ENCODE measurements at places on chromosomes 5 and 9. TPM values are rescaled to one million over a fixed set of nuclear protein-coding genes. Genes with fewer than 3 reads are reported as not detected.

DNA sequence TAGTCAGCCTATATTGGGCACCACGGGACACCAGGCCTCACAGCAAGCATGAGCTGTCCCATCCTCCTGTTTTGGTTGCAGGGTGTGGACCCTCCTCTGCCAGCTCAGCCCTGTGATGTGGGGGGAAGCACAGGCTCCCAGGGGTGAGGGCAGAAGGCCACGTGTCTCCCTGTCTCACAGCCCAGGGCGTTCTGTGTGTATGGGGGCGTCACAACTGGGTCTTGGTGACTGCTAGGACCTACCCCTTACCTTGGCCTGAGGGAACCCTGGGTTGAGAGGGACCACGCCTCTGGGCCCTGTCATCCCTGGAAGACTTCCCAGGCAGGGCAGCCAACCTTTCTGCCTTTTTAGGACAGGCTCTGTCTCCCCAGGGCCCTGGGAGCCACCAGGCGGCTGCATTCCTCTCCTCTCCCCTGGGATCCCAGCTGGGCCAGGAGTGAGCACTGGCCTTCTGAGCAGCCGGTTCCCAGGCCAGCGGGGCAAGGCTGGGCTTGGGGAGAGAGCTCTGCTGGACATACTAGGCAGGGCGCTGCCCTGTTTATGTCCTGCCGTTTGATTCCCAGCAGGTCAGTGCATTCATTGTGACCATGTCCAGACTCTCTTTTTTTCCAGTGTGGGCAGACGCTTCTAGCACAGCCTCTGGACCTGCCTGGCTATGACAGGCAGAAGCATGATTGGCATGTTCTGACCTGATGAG is 97.4 kb downstream of the DAB2IP start:
- peaks cover 90% of the 10 kb centered on the region for H3K4me1 ChIP-seq
- no peak for DNase-seq
- H3K4me3 ChIP-seq = no peak overlapping the region
- H3K27me3 ChIP-seq = no peaks in the 10 kb centered on the region
- H3K36me3 ChIP-seq = no peaks in the 10 kb centered on the region

DNA sequence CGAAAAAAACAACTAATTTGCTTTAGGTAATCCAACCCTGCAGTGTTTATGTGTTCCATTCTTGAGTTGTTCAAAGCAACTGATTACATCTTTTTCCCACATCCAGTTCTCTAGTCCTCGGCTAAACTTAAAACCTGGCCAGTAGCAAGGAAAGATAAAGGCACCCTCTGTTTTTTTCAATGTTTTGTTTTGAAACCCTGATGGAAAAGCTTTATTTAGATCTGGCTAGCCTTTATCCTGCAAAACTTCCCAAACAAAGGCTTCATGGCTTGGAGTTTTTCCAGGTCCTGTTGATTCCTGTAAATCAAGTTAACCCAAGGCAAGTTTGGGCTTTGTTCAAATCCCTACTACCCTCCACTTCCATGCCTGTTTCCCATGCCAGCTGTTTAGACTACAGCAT is 105.1 kb downstream of the CEMIP2 start:
- no peak for DNase-seq
- H3K36me3 ChIP-seq = no peaks in the 10 kb centered on the region
- H3K4me3 ChIP-seq = no peak overlapping the region
- H3K27ac ChIP-seq = peak overlapping the region; percentile 31
- H3K27me3 ChIP-seq = no peaks in the 10 kb centered on the region

GRCh38 chr5:56676091-56676768 is 139.1 kb upstream of the MAP3K1 start:
- H3K36me3 ChIP-seq = no peaks in the 10 kb centered on the region
- H3K4me3 ChIP-seq = no peak overlapping the region
- DNase-seq = no peak
- H3K4me1 ChIP-seq = no peaks in the 10 kb centered on the region
- no peaks in the 10 kb centered on the region for H3K27me3 ChIP-seq

DNA sequence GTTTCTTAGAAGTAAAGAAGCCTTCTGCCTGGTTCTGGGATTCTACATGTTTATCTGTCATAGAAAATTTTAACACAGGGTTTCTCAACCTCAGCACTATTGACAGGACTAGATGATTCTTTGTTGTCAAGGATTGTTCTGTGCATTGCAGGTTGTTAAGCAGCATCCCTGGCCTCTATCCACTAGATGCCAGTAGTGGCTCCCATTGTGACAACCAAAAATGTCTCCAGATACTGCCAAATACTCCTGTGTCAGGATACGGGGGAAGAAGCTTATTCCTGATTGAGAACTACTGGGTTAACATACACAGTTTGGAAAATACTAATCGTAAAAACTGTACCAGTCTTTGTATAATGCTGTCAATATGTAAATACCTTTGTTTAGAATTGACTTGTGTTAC is 167.1 kb downstream of the NIPBL start:
- H3K27me3 ChIP-seq = no peaks in the 10 kb centered on the region
- peaks cover 98% of the 10 kb centered on the region for H3K36me3 ChIP-seq
- no peak for DNase-seq
- no peaks in the 10 kb centered on the region for H3K4me1 ChIP-seq
- no peak overlapping the region for H3K4me3 ChIP-seq

PCDHGB6 gene
- total RNA-seq = 7.7 TPM

GRCh38 chr5:85760519-85760918 is 857.2 kb upstream of the COX7C start:
- no peak overlapping the region for H3K27ac ChIP-seq
- no peak overlapping the region for H3K4me3 ChIP-seq
- no peaks in the 10 kb centered on the region for H3K27me3 ChIP-seq
- H3K4me1 ChIP-seq = no peaks in the 10 kb centered on the region
- no peaks in the 10 kb centered on the region for H3K36me3 ChIP-seq
- no peak for DNase-seq

ANXA2R gene
- 4.4 TPM for total RNA-seq

TAF11L7 gene
- not detected for total RNA-seq

GRCh38 chr5:122874179-122874875 is 28.9 kb downstream of the SNX24 start:
- peaks cover 13% of the 10 kb centered on the region for H3K4me1 ChIP-seq
- no peak overlapping the region for H3K4me3 ChIP-seq
- no peak overlapping the region for H3K27ac ChIP-seq
- no peaks in the 10 kb centered on the region for H3K27me3 ChIP-seq

Data from lower lobe of right lung (tissue), 2 donors.